ENCODE measurements at places on chromosomes 4 and X. TPM values are rescaled to one million over a fixed set of nuclear protein-coding genes. Genes with fewer than 3 reads are reported as not detected.
A peak's percentile ranks its signal among the peaks of the same experiment; 100 is the strongest.

DNA sequence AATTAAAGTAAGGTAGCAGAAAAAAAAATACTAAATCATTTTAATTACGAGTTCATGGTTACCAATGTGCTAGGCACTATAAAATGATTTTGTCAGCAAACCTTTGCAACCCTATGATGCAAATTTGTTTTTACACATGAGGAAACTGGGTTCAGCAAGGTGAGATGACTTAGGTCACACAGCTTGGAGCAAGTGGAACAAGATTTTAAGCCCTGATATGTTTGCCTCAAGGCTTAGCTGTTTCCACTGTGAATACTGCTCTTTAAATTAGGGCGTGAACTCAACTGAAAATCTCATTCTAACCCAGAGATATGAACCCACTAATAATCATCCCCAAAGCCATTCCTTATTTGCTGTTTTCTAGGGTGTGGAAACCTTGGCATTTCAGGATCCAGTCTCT is 86.3 kb downstream of the CEP44 start:
- no peak overlapping the region for H3K4me3 ChIP-seq
- no peaks in the 10 kb centered on the region for H3K27me3 ChIP-seq
- no peak overlapping the region for H3K27ac ChIP-seq
- H3K4me1 ChIP-seq, result no peaks in the 10 kb centered on the region
- no peak for DNase-seq
- H3K36me3 ChIP-seq, result no peaks in the 10 kb centered on the region

The SASH3 gene
- total RNA-seq, result 2.1 TPM

The IL15 gene
- total RNA-seq, result 5.5 TPM

- no peaks in the 10 kb centered on the region for H3K27me3 ChIP-seq
- H3K27ac ChIP-seq, result peak overlapping the region; percentile 65
- H3K36me3 ChIP-seq, result no peaks in the 10 kb centered on the region
- no peaks in the 10 kb centered on the region for H3K4me1 ChIP-seq
- DNase-seq, result no peak
Measured at GRCh38 chr4:151408380-151408629, 671 bp upstream of the FHIP1A start.

DNA sequence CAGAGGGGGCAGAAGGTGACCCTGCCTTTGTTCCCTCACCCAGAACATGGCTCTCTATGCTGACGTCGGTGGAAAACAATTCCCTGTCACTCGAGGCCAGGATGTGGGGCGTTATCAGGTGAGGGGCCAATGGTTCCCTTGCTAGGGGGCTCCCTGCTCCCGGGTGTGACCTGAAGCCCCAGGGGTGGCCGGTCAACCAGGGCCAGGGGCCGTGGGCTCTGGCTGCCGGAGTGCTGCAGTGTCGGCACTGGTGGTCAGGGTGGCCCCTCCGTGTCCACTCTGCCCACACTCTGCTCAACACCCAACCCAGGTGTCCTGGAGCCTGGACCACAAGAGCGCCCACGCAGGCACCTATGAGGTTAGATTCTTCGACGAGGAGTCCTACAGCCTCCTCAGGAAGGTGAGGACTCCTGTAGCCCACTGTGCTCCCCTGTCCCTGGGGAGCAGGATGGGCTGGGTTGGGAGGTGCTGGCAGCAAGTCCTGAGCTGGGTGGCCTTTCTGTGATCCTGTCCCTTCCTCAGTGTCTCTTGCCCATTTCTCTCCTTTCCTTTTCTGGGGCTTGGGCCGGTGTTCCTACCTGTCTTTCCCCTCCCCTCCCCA is 3.0 kb downstream of the SSR4 start:
- H3K27ac ChIP-seq, result no peak overlapping the region
- H3K4me3 ChIP-seq, result no peak overlapping the region
- DNase-seq, result no peak

DNA sequence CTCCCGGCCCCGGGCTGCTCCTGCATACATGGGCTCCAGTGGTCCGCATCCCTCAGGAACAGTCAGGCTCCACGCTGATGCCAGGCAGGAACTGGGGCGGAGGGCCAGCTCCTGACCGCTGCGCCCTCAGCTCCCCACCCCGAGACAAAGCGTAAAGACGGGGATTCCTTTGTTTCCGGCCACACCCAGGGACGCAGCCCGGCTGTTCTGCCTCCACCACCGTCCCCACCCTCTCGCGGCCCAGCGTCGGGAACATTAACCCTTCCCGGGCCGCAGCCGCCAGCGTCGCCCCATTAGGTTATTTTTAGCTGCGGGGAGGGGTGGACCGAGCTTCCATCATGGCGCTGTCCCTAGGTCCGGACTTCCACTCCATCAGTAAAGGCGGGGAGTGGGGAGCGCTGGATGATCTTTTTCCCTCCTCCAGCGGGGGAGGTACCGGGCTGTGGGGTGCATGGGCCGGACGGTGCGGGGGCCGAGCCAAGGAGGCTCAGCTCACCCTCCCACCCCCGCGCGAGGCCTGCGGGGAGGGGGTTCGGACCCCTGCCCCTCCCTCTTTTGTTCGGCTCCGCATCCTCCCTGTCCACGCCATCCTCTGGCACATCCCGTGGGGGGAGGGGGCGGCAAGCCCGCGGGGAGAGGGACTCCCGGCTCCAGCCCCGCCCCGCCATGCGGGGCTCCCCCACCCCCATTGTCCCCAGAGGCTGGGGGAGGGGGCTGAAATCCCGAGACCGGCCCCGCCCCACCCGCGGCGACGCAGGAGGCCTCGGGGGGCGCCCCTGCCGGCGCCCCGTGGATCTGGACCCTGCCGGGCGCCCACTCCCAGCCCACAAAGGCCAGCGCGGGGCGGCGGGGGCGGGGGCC is 5.3 kb downstream of the CRMP1 start:
- H3K36me3 ChIP-seq, result no peaks in the 10 kb centered on the region
- peaks cover 22% of the 10 kb centered on the region for H3K27me3 ChIP-seq
- H3K4me1 ChIP-seq, result peaks cover 4% of the 10 kb centered on the region
- H3K4me3 ChIP-seq, result peak overlapping the region; percentile 45
- no peak overlapping the region for H3K27ac ChIP-seq
- peak; percentile 25 for DNase-seq

DNA sequence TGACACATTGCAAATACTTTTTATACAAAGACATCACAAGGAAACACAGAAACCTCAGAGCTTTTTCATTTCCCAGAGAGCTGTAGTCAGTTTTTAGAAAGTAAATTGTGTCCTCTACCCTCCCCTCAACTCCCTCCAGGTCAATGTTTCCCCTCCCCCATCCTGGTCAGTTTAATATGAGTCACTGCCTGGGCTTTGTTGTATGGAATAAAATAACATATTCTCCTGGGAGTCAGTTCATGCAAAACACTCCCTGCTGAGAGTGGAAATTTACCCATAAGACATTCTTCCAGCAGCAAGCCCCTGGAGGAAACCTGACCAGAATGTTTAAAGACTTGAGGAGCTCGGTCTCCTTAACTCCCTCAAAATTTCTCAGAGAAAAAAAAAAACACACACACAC is 270.1 kb upstream of the LDB2 start:
- peaks cover 9% of the 10 kb centered on the region for H3K4me1 ChIP-seq
- H3K36me3 ChIP-seq, result no peaks in the 10 kb centered on the region
- DNase-seq, result peak; percentile 68
- H3K4me3 ChIP-seq, result no peak overlapping the region
- H3K27ac ChIP-seq, result peak overlapping the region; percentile 53

The UGDH gene
- 36.4 TPM for total RNA-seq

DNA sequence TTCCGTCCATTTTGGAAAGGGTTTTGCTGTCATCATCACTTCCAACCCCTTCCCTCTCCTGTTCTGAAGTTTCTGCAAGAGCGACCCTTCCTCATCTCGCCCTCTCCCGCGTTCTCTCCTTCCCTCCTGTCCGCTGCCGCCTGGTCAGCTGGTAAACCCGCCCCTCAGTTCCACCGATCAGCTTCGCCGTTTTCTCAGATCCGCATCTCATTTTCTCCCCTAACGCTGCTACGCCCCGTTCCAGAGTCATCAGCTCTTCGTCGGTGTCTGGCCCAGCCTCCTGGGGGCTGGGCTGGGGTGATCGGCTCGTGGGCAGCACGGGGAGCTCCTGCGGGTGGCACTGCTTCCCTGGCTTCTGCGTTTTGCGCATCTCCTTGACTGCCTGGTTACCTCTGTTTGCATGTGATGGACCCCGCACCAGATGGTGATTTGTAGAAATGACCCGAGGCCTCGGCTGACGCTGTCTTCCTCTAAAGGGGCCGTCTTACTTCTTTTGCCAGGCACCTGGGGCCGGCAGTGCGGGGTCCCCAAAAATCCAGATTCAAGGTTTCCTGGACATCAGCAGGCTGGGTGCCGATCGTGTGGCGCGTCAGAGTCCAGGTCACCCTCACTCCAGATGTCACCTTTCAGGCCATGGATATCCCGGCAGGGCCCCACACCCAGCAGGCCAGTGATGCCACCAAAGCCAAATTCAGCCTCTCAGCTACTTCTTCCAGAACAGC is 13.4 kb downstream of the CTBP1 start:
- H3K36me3 ChIP-seq, result no peaks in the 10 kb centered on the region
- no peak overlapping the region for H3K4me3 ChIP-seq
- no peaks in the 10 kb centered on the region for H3K27me3 ChIP-seq
- peak; percentile 14 for DNase-seq

GRCh38 chrX:2577844-2578466 is 77.2 kb upstream of the DHRSX start:
- DNase-seq, result no peak
- H3K4me1 ChIP-seq, result no peaks in the 10 kb centered on the region
- no peak overlapping the region for H3K27ac ChIP-seq
- H3K36me3 ChIP-seq, result no peaks in the 10 kb centered on the region
- H3K27me3 ChIP-seq, result peaks cover 8% of the 10 kb centered on the region

The BEND4 gene
- 0.29 TPM for total RNA-seq

The PCDH7 gene
- 68.7 TPM for total RNA-seq

DNA sequence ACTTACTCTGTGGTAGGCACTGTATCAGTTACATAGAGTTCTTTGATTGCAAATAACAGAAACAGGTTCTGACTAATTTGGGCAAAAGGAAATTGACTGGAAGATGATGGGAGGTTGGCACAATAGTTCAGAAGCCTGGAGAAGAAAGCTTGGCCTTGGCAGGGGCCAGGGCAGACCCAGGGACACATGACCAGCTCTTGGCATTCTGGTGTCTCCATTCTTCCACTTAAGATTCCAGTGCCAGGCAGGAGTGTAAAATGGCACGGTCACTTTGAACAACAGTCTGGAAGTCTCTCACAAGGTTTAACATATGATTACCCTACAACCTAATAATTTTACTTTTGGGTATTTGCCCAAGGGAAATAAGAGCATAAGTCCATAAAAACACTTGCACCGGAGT is 175.9 kb downstream of the BCOR start:
- no peaks in the 10 kb centered on the region for H3K4me1 ChIP-seq
- no peak overlapping the region for H3K27ac ChIP-seq
- no peak overlapping the region for H3K4me3 ChIP-seq

- no peaks in the 10 kb centered on the region for H3K27me3 ChIP-seq
- peak overlapping the region; percentile 66 for H3K4me3 ChIP-seq
- DNase-seq, result no peak
- peaks cover 6% of the 10 kb centered on the region for H3K4me1 ChIP-seq
- peak overlapping the region; percentile 92 for H3K27ac ChIP-seq
Measured at GRCh38 chr4:169268951-169269760, 1.6 kb downstream of the SH3RF1 start.

GRCh38 chr4:1002631-1003251 is 8.7 kb upstream of the FGFRL1 start:
- no peaks in the 10 kb centered on the region for H3K36me3 ChIP-seq
- no peak overlapping the region for H3K4me3 ChIP-seq
- no peaks in the 10 kb centered on the region for H3K4me1 ChIP-seq
- no peak overlapping the region for H3K27ac ChIP-seq
- DNase-seq, result no peak
- peaks cover 15% of the 10 kb centered on the region for H3K27me3 ChIP-seq

- DNase-seq, result no peak
- no peaks in the 10 kb centered on the region for H3K4me1 ChIP-seq
- H3K36me3 ChIP-seq, result no peaks in the 10 kb centered on the region
- H3K27ac ChIP-seq, result no peak overlapping the region
- no peaks in the 10 kb centered on the region for H3K27me3 ChIP-seq
- H3K4me3 ChIP-seq, result no peak overlapping the region
Measured at GRCh38 chr4:7645956-7646355, 211.2 kb upstream of the PSAPL1 start.

DNA sequence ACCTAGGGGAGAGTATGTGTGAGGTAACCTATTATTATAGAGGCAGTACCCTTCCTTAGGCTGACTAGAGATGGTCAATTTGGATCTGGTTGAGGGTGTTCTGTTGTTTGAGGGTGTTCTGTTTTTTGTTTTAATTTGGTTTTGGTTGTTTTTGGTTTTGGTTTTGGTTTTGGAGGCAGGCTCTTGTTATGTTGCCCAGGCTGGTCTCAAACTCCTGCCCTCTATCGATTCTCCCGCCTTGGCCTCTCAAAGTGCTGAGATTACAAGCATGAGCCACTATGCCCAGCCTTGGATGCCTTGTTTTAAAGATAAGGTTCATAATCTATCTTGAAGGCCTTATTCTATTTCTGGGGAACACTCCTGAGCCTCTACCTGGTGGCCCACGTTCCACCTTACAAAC is 912 bp downstream of the CXorf65 start:
- no peaks in the 10 kb centered on the region for H3K36me3 ChIP-seq
- H3K27me3 ChIP-seq, result no peaks in the 10 kb centered on the region
- H3K4me1 ChIP-seq, result no peaks in the 10 kb centered on the region
- DNase-seq, result no peak
- H3K27ac ChIP-seq, result no peak overlapping the region

- H3K4me3 ChIP-seq, result no peak overlapping the region
- H3K4me1 ChIP-seq, result no peaks in the 10 kb centered on the region
- no peaks in the 10 kb centered on the region for H3K27me3 ChIP-seq
- H3K36me3 ChIP-seq, result no peaks in the 10 kb centered on the region
- H3K27ac ChIP-seq, result no peak overlapping the region
Measured at GRCh38 chr4:121943941-121944340, 7.9 kb downstream of the TRPC3 start.

DNA sequence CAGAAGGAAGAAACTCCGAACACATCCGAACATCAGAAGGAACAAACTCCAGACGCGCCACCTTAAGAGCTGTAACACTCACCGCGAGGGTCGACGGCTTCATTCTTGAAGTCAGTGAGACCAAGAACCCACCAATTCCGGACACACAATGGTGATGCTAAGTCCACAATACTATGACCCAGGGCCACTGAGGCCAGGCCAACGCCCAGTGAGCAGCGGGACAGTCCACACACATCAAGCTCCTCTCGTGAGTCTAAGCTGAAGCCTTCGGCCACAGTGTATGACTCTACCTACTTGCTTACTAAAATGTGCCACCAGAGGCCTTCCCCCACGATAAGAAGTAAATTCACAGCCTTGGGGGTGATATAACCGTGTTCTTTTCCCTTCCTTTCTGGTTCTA is 10.2 kb upstream of the CDKN2AIP start:
- no peaks in the 10 kb centered on the region for H3K4me1 ChIP-seq
- DNase-seq, result no peak
- H3K27me3 ChIP-seq, result no peaks in the 10 kb centered on the region
- no peak overlapping the region for H3K4me3 ChIP-seq

The BMPR1B gene
- total RNA-seq, result 2.1 TPM

Data from uterus (tissue), 4 donors.